Occipital lobe (tissue), 3 donors: ENCODE measurements at places on chromosomes 11 and 22. TPM values are rescaled to one million over a fixed set of nuclear protein-coding genes. Genes with fewer than 3 reads are reported as not detected.

Gene SMTNL1
- total RNA-seq: not detected

Gene MRPL49
- total RNA-seq: 26.4 TPM

Gene IL18BP
- total RNA-seq: 2.7 TPM

Gene GGTLC2
- not detected for total RNA-seq

Gene RIC3
- 55.7 TPM for total RNA-seq

Gene SMC1B
- under 0.01 TPM for total RNA-seq

Gene DNAJB7
- total RNA-seq: not detected

Gene GAL
- not detected for total RNA-seq

Gene DNHD1
- 3.4 TPM for total RNA-seq

Gene ABCC8
- 9.8 TPM for total RNA-seq

Gene MRGPRX3
- not detected for total RNA-seq

Gene SMIM35
- not detected for total RNA-seq

Gene IGF2
- total RNA-seq: 25.6 TPM

Gene BTG4
- total RNA-seq: not detected

Gene OR51B5
- total RNA-seq: 0.47 TPM

Gene APOL1
- 1.4 TPM for total RNA-seq

Gene SLC22A8
- 1.2 TPM for total RNA-seq

Gene ZDHHC13
- total RNA-seq: 49.8 TPM

Gene MARK2
- 10.8 TPM for total RNA-seq

Gene MS4A15
- not detected for total RNA-seq

Gene CECR2
- 4.4 TPM for total RNA-seq

Gene KDM4E
- not detected for total RNA-seq

Gene ACTN3
- total RNA-seq: not detected

Gene MS4A1
- not detected for total RNA-seq

Gene APLNR
- total RNA-seq: 5.8 TPM

Gene CCDC87
- 0.62 TPM for total RNA-seq

Gene ZNF202
- 17.5 TPM for total RNA-seq

Gene SLC17A6
- total RNA-seq: 21.2 TPM

Gene LGALS12
- total RNA-seq: not detected

Gene VPREB1
- not detected for total RNA-seq

Gene PTGDR2
- total RNA-seq: 1.6 TPM

Gene RAB3IL1
- total RNA-seq: 2.3 TPM

Gene AGBL2
- total RNA-seq: 0.78 TPM

Gene MAP6
- total RNA-seq: 83.6 TPM

Gene ENTHD1
- total RNA-seq: 0.16 TPM

Gene TIMM10
- total RNA-seq: 33.1 TPM

Gene FOXRED2
- total RNA-seq: 10.6 TPM

Gene PTPN5
- total RNA-seq: 27.5 TPM

Gene BID
- 46.2 TPM for total RNA-seq

Gene DLG2
- 353 TPM for total RNA-seq

Gene ANGPTL5
- 0.62 TPM for total RNA-seq

Gene TMEM121B
- total RNA-seq: 10.0 TPM

Gene DMC1
- 4.1 TPM for total RNA-seq

Gene DSCAML1
- 7.6 TPM for total RNA-seq

Gene EIF4ENIF1
- total RNA-seq: 19.8 TPM

Gene OR56A1
- under 0.01 TPM for total RNA-seq

Gene TST
- total RNA-seq: 5.5 TPM

Gene CHEK2
- 3.0 TPM for total RNA-seq

Gene ACAD8
- 28.7 TPM for total RNA-seq

Gene ZP1
- total RNA-seq: not detected

Gene YAP1
- 18.7 TPM for total RNA-seq

Gene APLP2
- total RNA-seq: 220 TPM

Gene KCNQ1OT1
- total RNA-seq: 2.8 TPM

Gene POU2AF2
- not detected for total RNA-seq

Gene GRM5
- 175 TPM for total RNA-seq

Gene ART1
- total RNA-seq: 0.16 TPM

Gene SPINDOC
- total RNA-seq: 12.2 TPM

Gene ALDH3B1
- 0.94 TPM for total RNA-seq
